ENCODE measurements at places on chromosomes 13 and 19.

DNA sequence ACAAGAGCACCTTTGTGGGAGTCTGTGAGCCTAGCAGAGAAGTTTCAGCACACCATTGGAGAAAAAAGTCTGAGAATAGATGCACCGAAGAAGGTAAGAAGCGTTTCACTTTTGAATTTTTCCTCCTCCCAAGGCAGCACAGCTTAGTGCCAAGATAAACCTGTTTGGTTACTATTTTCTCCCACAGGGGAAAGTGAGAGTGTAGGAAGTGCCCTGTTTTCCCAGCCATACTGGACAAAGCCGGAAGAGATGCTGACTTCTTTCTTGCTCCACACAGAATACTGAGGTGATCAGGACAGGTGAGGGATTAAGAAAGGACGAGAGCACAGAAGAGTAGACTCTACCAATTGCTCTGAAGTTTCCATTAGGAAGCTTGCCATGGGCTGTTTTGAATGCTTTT lies 1011.0 kb upstream of the MIR17HG start:
- no peak for DNase-seq

GRCh38 chr13:67238277-67238859 lies 8.2 kb upstream of the PCDH9 start:
- no peak for DNase-seq

DNA sequence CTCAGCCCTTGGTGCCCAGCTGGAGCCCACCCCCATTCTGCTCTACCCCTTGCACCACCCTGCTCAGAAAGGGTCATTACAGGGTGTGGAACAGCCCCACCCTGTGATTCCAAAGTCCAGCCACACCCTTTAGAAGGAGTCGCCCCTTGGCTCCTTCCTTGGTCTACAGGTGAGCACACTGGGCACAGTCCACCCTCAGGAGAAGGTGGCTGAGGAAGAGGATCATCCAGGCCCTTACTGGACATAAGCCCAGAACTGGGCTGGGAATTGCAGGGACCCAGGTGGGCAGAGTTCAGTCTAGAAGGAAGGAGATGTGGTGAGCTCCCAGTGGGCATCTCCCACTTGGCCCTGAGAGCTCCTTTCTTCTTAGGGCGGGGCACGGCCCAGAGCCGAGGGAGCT lies 8.6 kb downstream of the SLC46A3 start:
- DNase-seq, result no peak

DNA sequence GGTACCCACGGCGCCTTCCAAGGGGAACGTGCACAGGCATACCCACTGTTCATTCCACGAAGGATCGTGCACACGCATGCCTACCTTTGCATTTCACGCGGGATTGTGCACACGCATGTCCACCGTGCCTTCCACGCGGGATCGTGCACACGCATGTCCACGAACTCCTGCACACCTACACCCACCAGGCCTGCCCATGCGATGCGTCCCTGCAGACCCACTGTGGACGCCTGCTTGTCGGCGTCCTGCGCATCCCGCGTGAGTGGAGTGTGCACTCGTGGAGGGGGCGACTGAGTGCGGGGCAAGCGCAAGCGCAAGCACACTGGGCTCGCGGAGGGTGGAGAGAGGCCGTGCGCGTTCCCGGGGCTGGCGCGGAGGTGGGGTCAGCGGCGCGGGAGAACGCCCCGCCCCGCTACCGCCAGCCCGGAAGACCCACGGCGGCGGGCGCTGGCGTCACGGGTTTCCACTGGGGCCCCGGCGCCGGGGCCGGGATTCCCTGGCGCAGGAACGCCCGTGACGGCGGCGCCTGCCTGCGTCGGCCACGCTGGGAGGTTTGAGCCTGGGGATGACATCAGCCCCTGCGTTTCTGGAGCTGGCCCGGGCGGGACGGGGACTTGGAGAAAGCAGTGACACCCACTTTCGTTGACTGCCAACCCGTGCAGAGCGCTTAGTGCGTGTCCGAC lies 18.7 kb downstream of the GADD45B start:
- peak; percentile 73 for DNase-seq

GRCh38 chr13:42967660-42968059 lies 24.4 kb downstream of the EPSTI1 start:
- DNase-seq, result no peak

GRCh38 chr19:35476149-35476548 lies 14.1 kb downstream of the KRTDAP start:
- no peak for DNase-seq
